ENCODE measurements at places on chromosomes 5 and 9.

DNA sequence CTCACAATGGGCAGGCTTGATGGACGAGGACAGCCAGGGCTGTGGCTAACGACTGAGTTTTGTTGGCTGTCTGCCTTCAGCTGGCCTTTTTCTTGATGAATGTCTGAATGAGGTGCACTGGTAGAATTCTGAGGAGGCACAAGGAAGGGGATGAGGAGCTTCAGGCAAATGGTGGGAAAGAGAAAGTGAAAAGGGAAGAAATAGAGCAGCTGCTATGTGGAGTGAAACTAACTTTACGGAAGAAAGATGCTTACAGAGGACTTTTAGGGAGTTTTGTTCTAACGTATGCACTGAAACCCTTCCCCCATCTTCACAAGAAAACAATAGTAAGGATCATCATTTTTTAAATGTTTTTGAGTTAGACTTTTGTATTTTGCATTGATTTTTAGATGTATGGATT, 45.3 kb downstream of the OR2K2 start:
- DNase-seq, result no peak

GRCh38 chr9:135956802-135957174, 4.4 kb downstream of the UBAC1 start:
- no peak for DNase-seq

DNA sequence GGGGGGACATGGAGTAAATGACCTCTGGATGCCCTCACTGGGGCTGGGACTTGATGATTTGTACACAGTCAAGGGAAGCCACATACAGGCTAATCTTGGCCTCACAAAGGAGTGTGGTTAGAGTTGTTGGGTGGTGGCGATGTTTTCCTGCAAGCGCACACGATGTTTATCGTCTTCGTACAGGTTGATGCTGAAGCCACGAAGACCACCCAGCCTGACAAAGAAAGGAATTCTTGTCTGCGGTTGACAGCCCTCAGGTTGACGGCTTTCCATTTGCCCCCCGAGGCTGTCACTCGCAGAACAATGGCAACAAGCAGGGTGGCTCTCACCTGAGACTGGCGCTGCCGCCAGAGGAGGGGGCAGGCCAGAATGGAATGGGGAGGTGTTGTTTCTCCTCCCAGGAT, 14.1 kb upstream of the XPA start:
- no peak for DNase-seq

GRCh38 chr9:129781981-129782380, 21.0 kb upstream of the TOR1B start:
- DNase-seq, result no peak

- DNase-seq, result no peak
Measured at GRCh38 chr5:74322191-74322590, 318.3 kb downstream of the ENC1 start.
